ENCODE measurements at places on chromosomes 6 and 20.

GRCh38 chr6:108902382-108902792 is 54.2 kb downstream of the ARMC2 start:
- no peak for DNase-seq

DNA sequence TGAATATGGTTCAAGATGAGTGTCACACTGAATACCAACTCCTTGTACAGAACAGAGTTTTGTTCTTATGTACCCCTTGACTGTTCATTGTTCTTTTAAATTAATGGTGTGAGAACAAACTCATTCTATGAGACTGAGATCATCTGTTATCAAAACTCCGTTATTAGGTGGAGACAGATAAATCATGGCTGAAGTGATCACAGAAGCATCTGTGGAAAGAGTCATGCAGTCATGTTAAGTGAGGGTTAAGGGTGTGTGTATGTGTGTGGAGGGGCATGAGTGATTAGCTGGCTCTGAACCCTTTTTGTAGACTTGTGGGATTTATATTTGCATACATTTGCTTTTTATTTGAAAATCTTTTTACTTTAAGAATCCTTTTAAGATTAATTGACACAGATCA is 24.7 kb downstream of the ADGRG6 start:
- no peak for DNase-seq

DNA sequence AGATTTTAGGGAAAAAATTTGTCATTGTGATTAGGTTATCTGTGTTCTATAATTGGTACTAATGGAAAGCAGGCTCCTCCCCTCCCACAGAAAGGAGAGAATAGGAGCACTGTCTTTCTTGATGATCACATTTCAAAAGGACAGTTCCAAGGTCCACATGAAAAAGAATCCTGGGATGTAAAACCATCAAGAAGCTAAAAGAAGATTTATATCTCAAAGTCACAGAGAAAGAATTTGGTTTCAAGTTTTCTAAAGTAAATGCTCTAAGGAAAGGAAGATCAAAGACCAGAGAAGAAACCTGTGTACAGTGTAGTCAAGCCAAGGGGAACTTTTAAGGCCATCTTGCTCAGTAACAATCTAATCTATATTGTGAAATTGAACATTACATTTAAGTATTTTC is 652.7 kb upstream of the HS3ST5 start:
- no peak for DNase-seq

DNA sequence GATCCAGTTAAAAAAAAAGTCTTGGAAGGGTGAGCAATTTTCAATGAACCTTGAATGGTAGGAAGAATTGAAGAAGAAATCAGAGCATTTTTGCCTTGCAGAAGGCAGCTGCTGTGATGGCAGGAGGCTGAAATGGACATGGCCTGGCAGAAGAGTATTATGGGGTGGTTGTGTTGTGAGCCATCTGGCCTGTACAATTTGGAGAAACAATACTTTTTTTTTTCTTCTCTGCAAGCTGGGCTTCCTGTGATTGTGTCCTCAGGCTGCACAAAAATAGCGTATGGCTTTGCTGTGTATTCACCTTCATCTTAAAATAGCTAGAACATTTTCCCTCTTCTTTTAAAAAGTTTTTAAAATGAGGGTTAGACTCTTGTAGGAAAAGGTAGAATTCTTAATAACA is 21.4 kb downstream of the SYCP2L start:
- no peak for DNase-seq

DNA sequence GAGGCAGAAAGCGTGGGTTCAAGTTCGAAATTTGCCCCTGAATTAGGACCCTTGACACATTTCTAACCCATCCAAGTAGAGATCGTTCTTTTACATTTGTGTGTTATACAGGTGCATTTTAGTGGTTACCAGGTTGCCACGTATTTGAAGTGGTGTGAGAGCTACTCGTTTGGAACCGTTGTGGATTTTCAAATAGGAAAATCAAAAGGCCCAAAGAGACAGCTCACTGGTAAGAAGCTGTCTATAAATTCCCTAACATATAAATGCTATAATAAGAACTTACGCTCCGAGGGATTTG is 1.6 kb upstream of the REV3L start:
- DNase-seq = no peak

- no peak for DNase-seq
Observed at GRCh38 chr6:168124158-168124557, 45.1 kb upstream of the FRMD1 start.

DNA sequence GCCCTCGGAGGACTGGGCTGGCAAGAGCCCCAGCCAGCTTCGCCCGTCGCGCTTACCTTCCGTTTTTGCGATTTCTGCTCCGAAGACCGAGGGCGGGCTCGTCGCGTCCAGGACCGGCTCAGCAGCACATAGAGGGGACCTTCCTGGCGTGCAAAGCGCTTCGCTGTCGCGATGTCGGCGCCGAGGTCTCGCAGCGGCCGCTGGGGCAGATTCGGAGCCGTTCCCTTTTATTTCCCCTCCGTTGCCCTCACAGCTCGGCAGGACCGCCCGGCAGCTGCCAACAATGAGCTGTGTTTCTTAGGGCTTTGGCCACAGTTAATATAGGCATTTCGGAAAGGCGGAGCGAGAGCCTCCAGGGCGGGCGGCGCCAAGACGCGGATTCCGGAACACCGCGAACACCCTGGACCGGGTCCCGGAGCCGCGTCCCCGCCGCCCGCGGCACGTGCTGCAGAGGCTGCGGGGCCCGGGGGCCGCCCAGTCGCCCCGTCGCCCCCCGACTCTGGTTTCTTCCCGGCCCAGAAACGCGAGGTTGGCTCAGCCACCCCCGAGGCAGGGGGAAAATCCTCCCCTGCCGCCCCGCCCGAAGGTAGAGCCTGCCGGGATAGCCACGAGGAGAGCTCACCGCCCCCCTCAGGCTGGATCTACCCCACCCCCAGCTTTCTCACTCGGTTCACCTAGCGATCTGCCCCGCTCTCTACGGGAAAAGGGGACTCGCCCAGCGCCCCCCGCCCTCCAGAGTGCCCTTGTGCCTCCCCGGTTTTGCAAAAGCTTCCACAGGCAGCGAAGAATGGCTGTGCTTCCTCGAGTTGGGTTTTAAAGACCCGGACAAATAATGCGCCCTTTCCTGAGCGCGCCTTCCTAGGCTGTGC is at the start of gene CITED2:
CITED2 (minus strand) TSS at position 292 of the 869 bp plus-strand sequence. CDS start 704 bp downstream, outside the sequence.
- DNase-seq = peak; percentile 89

GRCh38 chr6:146950351-146950835 is 253.8 kb upstream of the STXBP5 start:
- no peak for DNase-seq

- DNase-seq = no peak
Observed at GRCh38 chr6:154664287-154664686, 68.9 kb upstream of the SCAF8 start.

DNA sequence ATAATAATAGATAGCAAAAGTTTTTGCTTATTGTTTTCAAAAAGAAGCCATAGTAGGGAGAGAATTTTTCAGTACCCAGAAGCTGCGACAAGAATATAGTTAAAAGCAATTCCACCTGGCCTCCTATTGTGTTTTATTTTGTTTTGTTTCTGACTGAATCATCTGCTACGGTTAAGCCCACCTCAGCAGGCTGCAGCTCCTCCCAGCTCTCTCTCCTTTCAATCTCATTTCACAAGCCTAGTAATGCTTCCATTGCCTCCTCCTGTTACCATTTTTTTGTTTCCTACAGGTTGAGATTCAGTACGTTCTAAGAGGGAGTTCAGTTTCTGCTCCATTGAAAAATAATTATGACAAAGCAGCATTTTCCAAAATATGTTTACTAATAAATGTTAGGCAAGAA is 77.9 kb downstream of the PCSK2 start:
- DNase-seq = no peak
